ENCODE measurements at places on chromosomes 3 and 15.

DNA sequence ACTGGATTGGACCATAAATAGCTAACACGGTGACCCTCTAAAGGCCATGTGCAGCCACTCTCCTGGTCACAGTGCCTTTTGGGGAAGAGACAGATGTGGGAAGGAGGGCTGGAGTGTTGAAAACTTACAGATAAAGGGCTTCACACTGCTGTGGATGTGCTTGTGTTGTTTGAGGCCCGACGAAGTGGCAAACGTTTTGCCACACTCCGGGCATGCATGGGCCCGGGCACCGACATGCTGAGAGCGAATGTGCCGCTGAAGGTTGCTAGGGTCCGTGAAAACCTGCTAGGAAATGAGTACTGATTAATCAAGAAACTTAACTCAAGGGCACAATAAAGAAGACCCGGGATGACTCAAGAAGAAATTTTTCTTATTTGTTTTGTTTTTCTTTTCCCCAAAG is 542.6 kb downstream of the MECOM start:
- no peak for DNase-seq

GRCh38 chr3:10855871-10856662 is 40.0 kb downstream of the SLC6A11 start:
- DNase-seq, result no peak

GRCh38 chr15:98151096-98151495 is 190.6 kb downstream of the ARRDC4 start:
- DNase-seq, result no peak

DNA sequence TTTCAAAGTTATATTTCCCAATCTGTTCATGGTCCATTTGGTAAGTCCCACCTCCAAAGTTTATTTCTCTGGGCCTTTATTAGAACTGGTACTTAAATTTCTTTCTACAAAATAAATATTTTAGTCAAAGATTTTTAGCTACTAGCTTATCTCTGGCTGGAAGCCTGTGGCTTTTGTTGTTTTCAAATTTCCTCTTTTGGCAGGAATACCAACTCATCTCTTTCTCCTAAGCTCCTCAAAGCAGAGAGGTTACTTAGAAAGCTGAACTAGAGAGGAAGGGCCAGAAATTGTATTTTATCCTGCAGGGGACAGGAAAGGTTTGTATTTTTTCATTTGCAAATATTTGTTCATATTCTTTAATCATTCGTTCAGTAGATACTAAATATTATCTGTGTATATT is 227.8 kb downstream of the TBL1XR1 start:
- DNase-seq, result no peak

DNA sequence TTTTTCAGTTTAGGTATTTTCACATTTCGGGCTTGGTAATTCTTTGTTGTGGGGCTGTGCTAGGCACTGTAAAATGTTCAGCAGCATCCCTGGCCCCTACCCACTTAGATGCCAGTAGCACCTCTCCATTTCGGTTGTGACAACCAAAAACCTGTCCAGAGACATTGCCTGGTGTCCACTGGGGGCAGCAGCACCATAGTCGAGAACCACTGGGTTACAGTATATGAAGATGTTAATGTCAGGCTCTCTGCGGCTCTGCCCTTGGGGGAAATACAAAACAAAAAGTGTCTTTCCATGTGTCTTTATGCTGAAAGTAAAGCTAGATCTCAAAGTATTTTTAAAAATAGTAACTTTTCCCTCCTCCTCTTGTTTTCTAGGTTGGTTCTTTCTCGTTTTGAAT is 177.2 kb downstream of the ITPR1 start:
- no peak for DNase-seq
